ENCODE measurements at places on chromosomes 16 and 17.

GRCh38 chr17:44111777-44112176 is 11.7 kb downstream of the HDAC5 start:
- DNase-seq, result no peak

- DNase-seq, result no peak
Measured at GRCh38 chr16:66041907-66042306, 324.6 kb upstream of the CDH5 start.

GRCh38 chr16:51747329-51747728 is 596.3 kb upstream of the SALL1 start:
- DNase-seq, result no peak

- no peak for DNase-seq
Measured at GRCh38 chr16:11869353-11870228, 18.2 kb upstream of the RSL1D1 start.

- DNase-seq, result no peak
Measured at GRCh38 chr16:46928811-46929210, 44.6 kb downstream of the GPT2 start.

DNA sequence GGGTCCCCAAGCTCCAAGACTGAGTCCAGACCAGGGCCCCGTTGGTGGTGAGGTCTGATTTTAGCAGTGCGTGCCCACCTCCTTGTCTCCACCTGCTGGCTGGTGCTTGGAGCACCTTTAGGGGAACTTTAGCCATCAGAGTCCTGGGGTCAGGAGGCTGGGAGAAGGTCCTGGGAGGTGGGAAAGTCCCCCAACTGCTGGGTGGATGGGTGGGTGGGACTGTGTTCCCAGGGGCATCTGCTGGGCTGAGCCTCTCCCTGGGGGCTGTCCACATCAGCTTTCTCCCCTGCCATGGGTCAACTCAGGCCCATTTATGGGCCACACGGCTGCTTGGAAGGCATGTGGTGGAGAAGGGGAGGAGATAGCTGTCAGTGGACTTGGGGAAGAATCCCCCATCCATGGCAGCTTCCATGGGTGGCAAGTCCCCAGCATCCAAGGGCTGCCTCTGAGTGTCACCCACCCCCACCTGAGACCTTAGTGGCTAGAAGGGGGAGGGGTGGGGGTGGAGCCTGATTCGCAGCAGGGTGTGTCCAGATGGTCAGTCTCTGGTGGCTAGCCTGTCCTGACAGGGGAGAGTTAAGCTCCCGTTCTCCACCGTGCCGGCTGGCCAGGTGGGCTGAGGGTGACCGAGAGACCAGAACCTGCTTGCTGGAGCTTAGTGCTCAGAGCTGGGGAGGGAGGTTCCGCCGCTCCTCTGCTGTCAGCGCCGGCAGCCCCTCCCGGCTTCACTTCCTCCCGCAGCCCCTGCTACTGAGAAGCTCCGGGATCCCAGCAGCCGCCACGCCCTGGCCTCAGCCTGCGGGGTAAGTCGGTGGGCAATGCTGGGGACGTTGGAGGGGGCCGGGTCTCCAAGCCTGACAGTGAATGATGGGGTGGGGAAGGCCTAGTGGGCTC is at the start of gene TRPV2:
Gene TRPV2 (plus strand): TSS at position 541 of the 894 bp plus-strand sequence. CDS start 2,098 bp downstream, outside the sequence.
- DNase-seq, result no peak

DNA sequence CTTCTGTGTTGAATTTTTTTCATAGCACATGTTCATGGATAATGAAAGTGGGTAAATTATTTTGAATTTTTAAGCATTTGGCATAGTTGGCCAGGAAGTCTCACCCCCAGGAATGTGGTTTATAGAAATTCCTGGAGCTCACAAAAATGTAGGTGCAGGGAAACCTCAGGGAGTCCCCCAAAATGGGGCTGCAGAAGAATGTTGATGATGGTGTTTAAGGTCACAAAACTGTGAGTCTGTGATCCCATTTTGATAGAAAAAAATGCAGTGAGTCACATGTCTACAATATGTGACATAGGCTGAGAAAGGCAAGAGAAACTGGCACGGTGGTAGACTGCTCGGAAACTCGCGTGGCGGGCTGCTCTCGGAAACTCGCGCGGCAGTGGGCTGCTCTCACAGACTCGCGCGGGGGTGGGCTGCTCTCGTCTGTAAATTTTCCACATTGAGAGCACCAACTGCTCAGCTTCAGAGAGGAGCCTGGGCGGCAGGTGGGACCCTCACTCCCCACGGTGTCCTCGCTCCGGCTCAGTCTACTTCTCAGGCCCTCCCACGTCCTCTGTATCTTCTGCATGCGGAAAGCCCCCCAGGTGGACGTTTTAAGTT is 18.7 kb upstream of the MC1R start:
- no peak for DNase-seq

- no peak for DNase-seq
Measured at GRCh38 chr16:51133183-51133582, 17.9 kb downstream of the SALL1 start.

GRCh38 chr16:28011971-28012445 is 51.5 kb downstream of the GSG1L start:
- DNase-seq, result no peak

DNA sequence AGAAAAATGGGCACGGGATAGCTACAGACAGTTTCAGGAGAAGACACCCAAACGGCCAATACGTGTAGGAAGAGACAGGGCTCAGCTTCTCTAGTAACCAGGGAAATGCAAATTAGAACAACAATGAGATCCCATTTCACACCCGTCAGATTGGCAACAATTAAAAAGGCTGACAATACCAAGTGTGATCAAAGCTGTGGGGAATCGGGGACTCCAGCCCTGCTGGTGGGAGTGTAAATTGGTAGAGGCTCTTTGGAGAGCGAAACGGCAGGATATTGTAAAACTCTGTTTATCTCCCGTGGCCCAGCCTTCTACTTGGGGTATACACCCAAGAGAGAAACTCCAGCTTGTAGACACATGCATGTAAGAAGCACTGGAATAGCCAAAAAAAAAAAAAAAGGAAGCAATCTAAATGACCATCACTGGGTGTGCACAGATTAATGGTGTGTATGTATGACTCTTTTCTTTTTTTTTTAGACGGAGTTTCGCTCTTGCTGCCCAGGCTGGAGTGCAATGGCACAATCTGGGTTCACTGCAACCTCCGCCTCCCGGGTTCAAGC is 27.5 kb downstream of the MYBBP1A start:
- no peak for DNase-seq

DNA sequence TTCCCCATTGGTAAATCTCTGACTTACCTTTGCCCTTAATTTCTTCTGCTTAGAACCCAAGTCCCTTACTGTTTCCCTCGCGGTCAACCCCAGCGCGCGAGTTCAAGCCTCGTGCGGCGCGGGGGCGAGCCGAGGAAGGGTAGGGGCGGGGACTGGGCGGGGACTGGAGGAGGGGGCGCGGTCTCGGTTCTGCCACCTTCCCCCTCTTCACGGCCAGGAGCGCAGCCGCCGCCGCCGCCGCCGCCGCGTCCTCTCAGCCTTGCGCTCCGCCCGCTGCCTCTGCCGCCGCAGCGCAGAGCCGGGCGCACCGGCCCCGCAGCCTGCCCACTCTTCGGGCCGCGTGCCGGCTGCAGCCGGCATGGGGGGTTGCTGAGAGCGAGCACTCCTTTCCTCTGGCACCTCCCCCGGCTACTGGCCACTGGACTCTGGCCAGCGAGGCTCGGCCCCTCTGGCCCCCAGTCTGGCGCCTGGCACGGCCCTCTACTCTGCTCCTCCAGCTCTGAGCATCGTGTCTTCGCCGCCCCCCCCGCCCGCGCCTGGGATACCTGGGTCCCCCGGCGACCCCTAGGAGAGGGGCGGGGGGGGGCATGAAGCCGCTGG is at the start of gene RAPGEFL1:
Gene RAPGEFL1 (plus strand): TSS at position 196 of the 600 bp plus-strand sequence. CDS start 392 bp downstream, at position 588.
- DNase-seq, result no peak

DNA sequence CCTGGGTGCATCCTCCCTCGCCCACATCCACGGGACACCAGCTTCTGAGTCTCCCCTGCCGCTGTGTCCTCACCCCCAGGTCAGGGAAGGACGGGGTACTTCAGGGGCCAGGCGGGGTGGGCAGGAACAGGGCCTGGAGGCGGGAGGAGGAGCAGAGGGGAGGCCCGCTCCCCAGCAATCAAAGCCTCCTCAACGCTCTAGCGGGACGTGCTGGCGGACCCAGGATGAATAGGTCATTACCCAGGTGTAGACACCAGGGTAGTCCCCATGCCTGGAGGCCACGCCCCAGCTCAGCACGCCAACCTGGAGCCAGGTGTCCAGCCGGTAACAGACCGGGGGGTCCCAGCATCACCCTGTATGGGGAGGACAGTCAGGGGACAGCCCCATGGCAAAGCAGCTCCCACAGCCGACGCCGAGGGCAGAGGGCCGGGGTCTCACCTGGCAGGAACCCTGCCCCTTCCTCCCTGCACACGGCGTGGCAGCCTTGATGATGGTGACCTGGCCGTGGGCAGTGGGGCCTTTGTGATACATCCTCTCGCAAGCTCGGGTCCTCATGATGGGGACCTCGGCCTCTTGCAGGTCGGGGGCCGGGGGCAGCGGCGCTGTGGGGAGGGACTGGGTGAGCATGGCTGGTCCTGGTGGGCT is 24.2 kb downstream of the TPSD1 start:
- DNase-seq, result no peak

DNA sequence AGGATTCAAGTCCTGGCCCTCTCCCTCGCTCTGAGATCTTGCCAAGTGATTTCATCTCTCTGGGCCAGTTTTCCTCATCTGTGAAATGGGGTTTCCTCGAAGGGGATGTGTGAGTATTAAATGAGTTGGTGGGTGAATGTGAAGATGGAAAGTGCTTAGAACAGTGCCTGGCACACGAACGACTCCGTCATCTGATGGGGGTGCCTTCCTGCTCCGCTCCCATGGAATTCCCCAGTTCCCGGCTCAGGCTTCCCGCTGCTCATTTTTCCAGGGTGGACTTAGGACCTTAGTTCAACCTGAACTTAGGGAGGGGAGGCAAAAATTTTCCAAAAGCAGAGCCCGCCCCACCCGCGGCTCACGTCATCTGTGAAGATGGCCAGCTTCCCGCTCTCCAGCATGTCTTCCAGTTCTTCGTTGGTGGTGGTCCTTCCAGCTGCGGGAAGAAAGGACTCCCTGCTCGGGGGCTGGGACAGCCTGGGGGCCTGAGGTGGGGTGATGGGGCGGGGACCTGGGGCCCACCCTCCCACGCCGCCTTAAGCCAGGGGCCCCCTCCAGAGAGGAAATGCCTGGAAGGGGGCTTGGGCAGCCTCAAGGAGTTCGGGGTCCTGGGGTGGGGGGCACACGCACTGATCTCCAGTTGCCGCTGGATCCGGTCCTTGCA is 11.4 kb downstream of the HSD3B7 start:
- DNase-seq, result no peak

- no peak for DNase-seq
Measured at GRCh38 chr17:32564325-32564724, 77.5 kb downstream of the CDK5R1 start.

GRCh38 chr16:16997349-16997748 is 473.4 kb downstream of the XYLT1 start:
- no peak for DNase-seq

- no peak for DNase-seq
Measured at GRCh38 chr17:50774225-50774803, 7.0 kb upstream of the ANKRD40CL start.

- DNase-seq, result no peak
Measured at GRCh38 chr16:2147981-2148671, at the start of gene RAB26. Gene RAB26 (plus strand): TSS chr16:2148625. CDS start chr16:2148784, 159 bp downstream.

GRCh38 chr17:58005728-58006559 is 1.1 kb downstream of the SRSF1 start:
- no peak for DNase-seq

DNA sequence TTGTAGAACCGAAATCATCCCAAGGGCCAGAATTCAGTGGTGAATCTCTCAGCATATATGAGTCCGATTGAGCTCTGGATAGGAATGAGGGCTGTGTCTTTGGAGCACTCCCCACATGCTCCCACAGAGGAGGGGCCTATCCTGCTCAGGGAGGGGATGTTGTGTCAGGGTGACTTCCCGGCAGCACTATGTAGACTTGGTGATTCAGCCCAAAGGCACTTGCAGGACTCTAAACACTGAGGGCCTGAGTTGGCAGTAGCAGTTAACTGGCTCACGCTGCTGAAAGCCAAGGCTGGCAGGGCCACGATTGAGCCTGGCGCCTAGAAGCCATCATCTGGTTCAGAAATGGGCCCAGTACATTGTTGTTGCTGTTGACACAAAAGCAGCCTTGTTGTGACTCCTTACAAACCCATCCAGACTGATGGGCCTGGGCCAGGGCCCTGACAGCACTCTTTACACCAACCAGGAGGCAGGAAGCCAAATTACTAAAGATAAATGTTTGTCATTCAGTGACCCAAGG is 31.9 kb downstream of the NMT1 start:
- DNase-seq, result no peak

DNA sequence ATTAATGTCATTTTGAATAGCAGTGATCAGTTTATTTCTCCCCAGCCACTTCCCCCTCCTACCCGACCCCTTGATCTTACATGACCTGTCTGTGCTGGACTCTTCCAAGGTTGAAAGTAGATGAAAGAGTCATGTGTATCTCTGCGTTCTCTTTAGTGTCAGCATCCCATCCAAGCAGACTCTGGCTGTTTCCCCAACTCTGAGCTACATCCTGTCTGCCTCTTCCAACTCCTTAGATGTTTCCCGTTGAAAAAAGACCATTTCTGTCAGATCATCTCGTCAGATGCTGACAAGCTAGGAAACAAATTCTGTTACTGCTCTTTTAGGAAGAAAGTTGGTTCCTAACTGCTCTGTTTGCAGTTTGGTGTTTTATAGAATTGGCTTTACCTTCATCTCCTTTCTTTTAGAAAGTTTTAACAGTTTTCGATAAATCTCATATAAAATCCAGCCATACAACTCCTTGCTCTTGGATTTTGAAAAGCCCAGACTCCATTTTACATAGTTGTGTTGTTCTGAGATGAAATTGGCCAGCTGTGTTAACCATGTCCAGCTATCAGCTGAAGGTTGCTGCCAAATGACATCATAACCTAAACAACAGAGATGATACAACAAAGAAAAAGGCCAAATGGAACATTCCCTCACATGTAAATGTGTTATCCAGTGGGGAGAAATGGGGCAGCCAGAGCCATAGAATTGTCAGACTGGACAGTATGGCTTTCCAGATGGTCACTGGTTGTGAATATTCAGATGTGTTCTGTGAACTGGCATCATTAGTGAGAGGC is 43.5 kb downstream of the CYB561 start:
- DNase-seq, result no peak

DNA sequence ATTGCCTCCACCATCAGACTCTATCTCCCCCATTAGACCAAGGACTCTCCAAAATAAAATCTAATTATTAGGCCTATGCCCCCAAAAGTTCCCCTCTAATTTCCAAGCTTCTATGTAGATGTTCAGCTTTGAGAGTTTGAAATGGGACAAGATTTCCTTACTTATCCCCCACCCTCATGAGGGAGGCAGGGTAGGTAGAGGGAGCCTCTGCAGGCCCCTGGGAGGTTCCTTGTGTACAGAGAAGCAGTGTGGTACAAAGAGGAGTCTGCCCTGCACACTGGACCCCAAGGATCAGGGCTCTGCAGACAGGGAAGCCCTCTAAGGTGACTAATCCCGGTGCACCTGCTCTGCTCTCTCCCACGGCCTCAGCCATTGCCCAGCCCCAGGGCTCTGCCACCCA is 2.5 kb downstream of the KRT17 start:
- no peak for DNase-seq
